Gastroesophageal sphincter (tissue), 4 donors: ENCODE measurements at places on chromosomes 1 and 21. TPM values are rescaled to one million over a fixed set of nuclear protein-coding genes. Genes with fewer than 3 reads are reported as not detected.

GRCh38 chr1:214604523-214604922 is 1.5 kb downstream of the CENPF start:
- ATAC-seq = no peak

GRCh38 chr1:34328281-34328799 is 151.6 kb downstream of the C1orf94 start:
- no peak for ATAC-seq

DNA sequence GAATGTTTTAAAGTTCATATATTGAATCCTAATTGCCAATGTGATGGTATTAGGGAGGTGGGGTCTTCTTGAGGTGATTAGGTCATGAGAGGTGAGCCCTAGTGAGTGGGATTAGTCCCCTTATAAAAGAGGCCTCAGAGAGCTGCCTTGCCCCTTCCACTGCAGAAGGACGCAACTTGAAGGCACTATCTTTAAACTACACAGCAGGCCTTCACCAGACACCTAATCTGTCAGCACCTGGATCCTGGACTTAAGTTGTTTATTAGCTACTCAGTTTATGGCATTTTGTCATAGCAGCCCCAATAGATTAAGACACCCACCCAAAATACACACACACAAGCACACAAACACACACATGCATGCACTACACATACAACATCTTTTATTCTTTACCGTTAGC is 61.4 kb downstream of the DAB1 start:
- ATAC-seq = no peak

GRCh38 chr1:200369131-200369530 is 40.7 kb downstream of the ZNF281 start:
- no peak for ATAC-seq

DNA sequence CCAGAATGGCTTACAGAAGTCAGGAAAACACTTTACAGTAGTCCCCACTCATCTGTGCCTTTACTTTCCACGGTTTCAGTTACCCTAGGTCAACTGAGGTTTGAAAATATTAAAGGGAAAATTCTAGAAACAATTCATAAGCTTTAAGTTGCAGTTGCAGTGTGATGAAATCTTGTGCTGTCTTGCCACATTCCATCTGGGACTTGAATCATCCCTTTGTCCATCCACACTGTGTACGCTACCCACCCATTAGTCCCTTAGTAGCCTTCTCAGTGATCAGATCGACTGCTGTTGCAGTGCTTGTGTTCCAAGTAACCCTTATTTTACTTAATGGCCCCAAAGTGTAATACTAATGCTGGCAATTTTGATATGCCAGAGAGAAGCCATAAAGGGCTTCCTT is 30.5 kb downstream of the ZCCHC17 start:
- ATAC-seq = no peak

DNA sequence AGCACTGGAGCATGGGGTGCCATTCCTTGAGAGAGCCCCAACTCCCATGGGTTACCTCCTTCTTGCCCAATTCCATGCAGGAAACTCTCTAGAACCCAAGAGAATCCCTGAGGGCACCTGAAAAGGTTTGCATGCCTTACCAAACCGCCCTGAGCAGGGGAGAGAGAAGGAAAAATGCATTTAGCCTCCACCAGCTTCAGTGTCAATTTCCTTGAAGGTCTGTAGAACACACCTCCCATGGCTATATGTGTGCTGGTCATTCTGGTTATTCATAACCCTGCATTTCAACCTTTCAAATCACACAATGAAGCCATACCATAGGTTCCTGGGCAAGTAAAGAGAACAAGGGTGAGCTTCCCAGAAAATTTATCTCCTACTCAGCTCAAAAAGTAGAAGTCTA is 39.6 kb downstream of the HSD3B1 start:
- ATAC-seq = no peak

DNA sequence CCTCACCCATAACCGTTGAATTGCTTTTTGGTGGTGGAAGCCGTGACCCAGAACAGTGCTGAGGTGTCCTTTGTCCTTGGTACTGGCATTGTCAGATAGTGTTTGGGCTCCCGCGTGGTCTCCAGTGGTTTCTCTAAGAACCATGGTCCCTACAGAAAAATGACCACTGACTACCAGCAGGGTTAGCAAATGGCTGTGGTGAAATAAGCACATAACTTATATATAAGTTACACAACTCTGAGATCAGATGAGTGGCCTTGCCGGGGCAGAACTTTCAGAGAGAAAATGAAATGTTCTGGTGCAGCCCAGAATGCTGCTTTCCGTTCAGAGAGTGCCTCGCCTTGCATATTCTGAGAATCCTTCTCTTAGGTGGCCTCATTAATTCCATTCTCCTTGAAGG is 5.0 kb downstream of the SLC37A1 start:
- ATAC-seq = no peak

DNA sequence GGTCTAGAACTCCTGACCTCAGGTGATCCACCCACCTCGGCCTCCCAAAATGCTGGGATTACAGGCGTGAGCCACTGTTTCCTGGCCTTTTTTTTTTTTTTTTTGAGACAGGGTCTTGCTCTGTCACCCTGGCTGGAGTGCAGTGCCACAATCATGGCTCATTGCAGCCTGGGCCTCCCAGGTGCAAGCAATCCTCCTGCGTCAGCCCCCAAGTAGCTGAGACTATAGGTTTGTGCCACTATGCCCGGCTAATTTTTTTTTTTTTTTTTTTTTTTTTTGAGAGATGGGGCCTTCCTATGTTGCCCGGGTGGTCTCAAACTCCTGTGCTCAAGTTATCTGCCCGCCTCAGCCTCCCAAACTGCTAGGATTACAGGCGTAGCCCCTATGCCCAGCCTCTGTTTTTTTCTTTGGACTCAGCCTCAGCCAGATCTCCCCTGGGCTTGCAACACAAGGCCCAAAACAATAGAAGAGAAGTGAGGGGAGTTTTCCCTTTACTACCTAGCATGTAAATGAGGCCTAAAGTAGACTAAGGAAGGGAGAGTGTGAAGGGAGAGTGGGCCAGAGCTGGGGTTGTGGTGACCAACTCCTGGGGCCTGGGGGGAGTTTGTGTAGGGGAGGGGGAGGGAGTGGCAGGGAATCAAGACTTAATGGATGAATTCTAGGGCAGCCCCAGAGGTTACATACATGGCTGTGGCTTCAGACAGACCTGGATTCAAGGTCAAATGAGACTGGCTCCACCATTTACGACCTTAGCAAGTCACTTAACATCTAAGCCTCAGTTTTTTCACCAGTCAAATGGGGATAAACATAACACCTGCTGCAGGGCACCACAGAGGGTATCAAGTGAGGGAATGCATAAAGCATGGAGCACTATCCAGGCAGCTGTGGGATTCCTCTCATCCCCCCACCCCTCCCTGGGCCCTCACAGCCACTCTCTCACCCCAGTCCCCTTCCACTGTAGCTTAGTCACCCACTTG is 1.6 kb upstream of the CD52 start:
- no peak for ATAC-seq

The CLCA4 gene
- total RNA-seq = not detected

The FDPS gene
- 71.2 TPM for total RNA-seq
